WTC11 (cell line): ENCODE measurements at places on chromosomes 12 and 14.

DNA sequence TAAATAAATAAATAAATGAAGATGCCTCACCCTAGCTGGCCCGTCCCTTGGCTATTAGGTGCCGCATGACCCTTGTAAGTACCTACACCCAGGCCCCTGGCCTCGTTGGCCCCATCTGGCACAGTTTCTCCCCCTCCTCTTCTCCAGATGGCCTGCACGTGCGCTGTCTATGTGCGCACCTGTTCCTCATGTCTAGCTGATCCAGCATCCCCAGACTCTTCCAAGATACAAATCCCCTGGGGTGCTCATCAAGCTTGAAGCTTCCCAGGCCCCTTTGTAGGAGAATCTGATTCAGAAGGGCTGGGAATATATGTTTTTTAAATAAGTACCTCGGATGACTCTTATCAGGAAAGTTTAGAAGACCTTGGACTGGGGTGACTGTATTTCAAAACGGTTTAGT, 133.3 kb downstream of the CHST11 start:
- DNase-seq, result no peak

GRCh38 chr14:46653031-46653755, 1.6 kb upstream of the RPL10L start:
- no peak for DNase-seq

DNA sequence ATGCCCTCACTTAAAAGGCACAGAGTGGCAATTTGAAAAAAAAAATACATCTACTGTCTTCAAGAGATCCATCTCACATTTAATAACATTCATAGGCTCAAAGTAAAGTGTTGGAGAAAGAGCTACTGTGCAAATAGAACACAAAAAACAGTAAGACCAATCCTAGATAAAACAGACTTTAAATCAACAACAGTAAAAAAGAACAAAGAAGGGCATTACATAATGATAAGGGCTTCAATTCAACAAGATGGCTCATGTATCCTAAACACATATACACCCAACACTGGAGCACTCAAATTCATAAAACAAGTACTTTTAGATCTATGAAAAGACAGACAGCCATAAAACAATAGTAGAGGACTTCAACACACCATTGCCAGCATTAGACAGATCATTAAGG, 93.6 kb upstream of the PCED1B start:
- DNase-seq, result no peak

GRCh38 chr12:58138424-58138823, 197.1 kb downstream of the ATP23 start:
- DNase-seq, result no peak

GRCh38 chr12:94146166-94146936, 2.0 kb upstream of the PLXNC1 start:
- DNase-seq, result no peak

DNA sequence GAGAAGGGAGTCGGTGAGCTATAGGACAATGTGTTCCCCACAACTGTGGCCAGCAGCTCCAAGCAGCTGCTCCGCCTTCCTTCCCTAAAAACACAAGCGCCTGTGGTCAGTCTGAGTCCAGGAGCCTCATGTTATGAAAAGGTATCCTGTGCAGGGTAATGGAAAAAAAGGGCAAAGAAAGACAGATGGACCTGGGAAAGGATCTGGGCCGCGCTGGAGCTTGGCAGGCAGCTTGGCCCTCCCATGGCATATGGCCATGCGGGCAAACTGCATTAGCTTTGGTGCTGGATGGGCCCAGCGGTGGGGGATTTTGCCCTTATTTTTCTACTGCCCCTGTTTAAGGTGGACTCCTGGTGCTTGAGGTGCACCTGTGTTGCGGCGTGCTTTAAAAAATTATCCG, 23.7 kb upstream of the CHST11 start:
- no peak for DNase-seq
